GM03348 (cell line): ENCODE measurements at places on chromosomes 3 and 15.

- peak; percentile 17 for DNase-seq
Measured at GRCh38 chr3:66021731-66022131, 17.0 kb downstream of the MAGI1 start.

DNA sequence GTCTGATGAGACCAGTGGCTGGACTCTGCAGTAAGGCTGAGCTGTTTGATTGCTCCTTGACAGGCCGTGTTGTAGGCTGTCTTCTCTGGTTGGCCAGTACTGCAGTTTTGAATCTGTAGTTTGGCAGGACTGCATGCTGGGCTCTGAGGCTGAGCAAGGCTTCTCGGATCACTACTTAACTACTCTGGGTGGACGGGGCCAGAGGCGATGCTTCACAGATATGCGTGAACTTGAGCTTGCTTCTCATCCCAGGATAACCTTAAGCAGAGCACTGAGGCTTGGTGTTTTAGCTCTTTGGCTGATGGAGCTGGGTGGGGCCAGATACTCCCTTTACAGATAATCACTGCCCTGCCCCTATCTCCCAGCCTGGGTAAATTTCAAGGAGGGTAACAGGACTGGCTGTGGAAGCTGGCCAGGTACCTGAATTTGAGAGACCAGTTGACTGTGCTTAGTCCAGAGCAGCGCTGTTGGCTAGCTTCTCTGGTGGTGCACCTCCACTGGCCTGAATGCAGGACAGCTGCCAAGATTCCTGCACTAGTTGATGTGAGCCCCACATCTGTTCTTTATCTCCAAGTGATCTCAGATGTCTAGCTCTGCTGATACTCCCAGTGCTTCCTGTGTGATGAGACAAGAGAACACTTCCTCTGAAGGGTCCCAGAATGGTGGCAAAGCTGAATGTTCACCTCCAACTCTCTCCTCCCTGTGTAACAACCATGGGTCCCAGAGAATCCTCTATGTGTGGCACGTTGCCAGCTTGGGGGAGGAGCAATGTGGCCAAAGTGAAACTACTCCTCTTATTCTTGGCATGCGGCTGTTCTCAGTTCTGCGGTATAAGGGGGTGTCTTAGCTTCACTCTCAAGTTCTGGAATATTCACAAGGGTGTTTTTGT, 37.9 kb downstream of the RPL39L start:
- peak; percentile 70 for DNase-seq

DNA sequence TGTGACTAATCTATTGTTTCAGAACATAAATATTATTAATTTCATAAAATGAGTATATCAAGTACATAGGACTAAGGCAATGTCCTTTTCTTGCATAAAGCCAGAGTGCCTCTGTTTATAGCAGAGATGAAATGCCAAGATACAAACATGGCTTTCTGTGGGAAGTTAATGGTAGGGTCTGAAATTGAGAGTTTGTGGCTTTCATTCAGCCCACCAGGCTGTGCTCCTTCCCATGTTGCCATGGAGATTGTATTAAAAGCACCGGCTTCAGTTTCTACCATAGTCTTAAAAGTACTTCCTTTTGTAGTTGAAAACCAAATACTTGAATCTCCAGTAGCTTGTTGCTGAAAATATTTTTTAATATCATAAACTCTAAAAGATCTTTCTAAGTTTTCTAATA, 114.0 kb downstream of the LRRC28 start:
- DNase-seq = no peak

DNA sequence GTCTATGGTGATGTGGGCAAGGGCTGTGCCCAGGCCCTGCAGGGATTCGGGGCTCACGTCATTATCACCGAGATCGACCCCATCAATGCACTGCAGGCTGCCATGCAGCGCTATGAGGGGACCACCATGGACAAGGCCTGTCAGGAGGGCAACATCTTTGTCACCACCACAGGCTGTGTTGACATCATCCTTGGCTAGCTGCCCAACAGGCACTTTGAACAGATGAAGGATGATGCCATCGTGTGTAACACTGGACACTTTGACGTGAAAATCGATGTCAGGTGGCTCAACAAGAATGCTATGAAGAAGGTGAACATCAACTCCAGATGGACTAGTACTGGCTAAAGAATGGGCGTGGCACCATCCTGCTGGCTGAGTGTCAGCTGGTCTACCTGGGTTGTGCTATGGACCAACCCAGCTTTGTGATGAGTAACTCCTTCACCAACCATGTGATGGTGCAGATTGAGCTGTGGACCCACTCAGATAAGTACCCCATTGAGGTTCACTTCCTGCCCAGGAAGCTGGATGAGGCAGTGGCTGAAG, 6.1 kb upstream of the USP8 start:
- no peak for DNase-seq

DNA sequence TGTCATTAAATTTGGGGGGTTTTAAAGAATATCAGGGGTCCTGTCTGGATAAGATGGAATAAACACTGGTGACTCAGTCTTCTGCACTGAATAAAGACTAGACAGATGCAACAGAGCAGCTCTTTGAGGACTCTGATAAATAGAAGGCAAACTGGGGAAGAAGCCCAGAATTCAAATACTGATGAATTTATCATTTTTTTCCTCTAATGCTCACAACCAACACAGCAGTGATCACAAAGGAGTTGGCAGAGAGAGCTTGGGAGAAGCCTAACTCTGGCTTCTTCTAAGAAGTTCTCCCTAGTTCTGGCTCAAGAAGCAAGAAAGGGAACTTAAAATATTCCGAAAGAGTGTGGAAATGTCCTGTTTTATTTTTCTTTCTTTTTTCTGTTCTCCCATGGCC, 597.8 kb downstream of the FGF12 start:
- DNase-seq = no peak

GRCh38 chr15:100055821-100056220, 286.0 kb downstream of the ADAMTS17 start:
- DNase-seq = no peak

GRCh38 chr3:105040026-105040622, 326.6 kb upstream of the ALCAM start:
- DNase-seq = no peak

- no peak for DNase-seq
Measured at GRCh38 chr3:39410893-39411292, 4.4 kb downstream of the RPSA start.

DNA sequence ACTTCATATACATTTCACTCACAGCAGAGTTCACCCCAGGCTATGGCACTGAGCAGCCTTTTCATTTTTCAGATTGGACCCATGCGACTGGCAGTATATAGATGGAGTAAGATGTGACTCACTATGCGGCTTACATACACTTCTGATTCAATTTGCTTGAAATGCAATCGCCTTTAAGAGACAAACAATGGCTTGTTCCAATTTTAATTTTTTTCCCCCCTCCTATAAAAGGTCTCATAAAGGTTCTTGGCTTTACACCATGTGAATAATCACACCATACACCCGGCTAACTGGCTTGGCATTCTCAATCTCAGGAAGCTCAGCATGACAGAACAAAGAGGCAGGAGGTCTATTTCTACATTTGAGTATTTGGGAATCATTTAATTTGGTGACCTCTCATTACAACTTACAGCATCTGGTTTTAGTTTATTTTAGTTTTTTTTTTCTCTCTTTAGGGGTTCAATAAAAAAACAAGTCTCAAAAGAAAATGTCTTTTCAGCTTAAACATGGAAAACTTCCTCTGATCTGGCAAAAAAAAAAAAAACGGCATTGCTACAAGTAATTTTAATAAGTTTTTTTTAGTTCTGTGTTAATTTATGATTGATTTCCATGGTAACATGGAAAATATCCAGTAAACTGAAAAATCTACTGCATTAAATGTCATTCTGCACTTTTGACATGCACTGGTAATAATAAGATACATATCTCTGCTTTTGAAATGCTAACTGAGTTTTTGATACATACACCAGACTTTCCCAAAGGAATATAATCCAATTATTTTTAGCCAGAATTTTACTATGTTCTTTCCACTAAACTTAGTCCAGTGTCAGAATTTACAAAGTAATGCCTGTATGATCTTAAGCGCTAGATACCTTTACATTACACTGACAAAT, 38.8 kb downstream of the GADL1 start:
- DNase-seq = no peak

- DNase-seq = no peak
Measured at GRCh38 chr3:9198261-9198660, 51.2 kb downstream of the SRGAP3 start.

GRCh38 chr3:42652251-42652610, 1.3 kb upstream of the ZBTB47 start:
- no peak for DNase-seq

- peak; percentile 3 for DNase-seq
Measured at GRCh38 chr3:142645236-142645793, 49.1 kb downstream of the PLS1 start.

DNA sequence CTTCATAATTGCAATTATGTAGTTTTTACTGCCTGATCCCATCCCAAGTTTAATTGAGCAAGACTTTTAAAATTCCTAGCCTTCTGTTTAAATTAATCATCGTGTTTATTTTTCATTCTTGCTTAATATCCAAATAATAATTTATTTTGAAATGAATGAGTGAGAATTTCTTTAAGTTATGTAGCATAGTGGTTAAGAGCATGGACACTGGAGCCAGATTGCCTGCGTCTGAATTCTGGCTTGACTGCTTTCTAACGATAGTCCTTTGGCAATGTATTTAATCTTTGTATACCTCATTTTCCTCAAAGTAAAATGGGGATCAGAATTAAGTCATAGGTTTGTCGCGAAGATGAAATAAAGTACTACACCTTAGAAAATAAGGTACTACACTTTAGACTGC, 71.4 kb downstream of the LRRC49 start:
- no peak for DNase-seq

DNA sequence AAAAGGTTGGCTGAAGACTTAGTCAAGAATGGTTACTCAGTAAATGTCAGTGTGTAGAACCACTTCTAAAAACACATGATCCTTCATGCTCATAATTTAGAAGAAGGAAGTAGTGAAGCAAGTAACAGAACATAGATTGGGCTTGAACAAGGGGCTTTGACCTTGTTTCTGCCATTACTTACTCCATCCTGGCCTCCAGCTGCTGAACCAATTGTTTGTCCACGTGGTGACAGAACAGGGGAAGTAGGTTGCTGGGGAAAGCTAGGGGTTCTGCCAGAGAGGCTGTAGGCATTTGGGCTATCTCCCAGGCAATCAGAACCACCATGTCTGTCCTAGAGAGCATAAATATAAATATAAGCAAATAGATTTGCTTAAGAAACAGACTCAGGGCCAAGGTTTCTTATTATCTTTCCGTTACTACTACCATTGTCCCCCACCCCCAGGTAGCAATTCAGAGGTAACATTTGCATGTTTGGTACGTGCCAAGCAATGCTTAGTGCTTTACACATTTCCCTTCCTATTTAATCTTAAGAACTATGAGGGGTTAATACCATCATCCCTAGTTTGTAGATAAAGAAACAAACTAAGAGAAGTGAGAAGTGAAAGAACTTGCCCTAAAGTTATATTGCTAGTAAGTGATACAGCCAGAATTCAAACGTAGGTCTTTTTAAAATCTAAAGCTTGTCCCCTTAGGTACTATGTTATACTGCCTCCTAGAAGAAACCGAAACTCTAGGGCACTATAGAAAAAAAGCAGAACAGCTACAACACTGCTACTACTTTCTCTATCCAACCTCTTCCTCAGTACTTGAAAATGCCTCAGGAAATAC, 3.0 kb upstream of the SPG11 start:
- no peak for DNase-seq

DNA sequence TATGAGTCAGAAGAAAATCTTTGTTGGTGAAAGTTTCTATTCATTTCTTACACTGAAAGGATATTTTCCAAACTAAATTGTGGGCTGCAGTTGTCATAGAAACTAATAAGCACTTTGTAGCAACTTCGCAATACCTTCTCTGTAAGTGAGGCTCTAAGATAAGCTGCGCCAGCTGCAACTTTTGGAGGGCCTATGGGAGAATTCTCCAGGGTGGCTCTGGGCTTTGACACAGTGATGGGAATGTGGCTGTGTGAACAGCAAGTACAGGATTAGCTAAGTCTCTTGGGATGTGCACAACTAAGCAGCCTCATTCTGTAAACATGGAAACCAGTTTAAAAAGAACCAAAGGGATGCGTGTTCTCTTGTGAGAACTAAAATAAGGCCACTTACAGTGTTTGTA, 124.6 kb upstream of the SGO1 start:
- DNase-seq = no peak

DNA sequence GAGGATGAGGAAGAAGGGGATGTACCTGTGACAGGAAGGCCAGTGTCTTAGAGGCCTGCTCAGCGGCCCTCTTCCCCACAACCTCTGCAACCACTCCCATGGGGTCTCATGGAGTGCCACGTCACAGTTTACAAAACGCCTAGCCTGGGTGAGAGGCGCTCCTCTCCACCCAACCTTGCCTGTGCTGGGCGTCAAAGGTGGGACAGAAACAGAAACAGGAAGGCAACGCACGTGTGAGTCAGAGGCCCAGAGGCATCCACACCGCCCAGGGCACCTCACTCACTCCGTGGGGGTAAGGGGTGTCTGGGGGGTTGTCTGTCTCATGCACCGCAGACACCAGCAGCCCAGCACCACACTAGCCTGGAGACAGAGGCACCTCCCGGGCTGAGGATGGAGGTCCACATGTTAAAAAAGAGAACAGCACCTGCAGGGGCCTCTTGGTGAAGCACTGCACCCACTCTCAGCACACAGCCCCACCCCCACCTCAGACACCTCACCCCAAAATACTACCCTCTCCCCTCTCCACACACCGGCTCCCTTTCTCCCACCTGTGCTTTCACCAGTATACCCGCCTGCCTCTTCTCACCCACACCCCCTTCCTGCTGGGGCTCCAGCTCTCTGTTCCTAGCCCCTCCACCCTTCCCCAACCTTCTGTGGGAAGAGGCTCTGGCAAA, 4.7 kb upstream of the CALML4 start:
- DNase-seq = no peak

DNA sequence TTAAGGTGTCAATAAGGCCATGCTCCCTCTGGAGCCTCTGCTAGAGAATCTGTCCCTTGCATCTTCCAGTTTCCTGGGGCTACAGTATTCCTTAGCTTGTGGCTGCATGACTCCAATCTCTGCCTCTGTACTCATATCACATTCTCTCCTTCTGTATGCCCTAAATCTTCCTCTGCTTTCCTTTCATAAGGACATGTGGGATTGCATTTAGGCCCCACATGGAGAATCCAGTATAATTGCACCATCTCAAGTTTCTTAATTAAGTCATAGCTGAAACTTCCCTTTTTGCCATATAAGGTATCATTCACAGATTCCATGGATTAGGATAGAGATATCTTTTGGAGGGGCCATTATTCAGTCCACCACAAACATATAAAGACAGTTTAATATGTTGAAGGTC, 409.8 kb upstream of the TMCO5A start:
- no peak for DNase-seq

DNA sequence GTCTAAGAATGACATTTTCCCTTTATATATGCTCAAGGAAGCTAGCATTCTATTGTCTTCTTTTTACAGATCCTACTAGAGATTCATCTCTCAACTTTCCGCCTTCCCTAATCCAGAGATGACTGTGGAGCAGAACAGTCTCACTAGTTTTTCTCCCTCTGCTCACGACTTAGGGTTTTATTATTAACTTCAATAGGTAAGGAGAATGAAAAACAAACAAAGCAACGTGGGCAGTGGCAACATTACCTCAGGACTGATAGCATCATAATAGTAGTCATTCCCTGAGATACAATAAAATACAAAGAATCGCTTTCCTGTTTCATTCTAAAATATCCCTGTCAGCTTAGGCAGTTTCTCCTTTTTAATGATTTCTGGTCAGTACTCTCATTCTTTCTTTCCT, 154.3 kb upstream of the PLAAT1 start:
- no peak for DNase-seq

GRCh38 chr3:519026-519425, 322.5 kb downstream of the CHL1 start:
- DNase-seq = no peak

- DNase-seq = no peak
Measured at GRCh38 chr3:119769394-119770149, 12.3 kb upstream of the NR1I2 start.

- no peak for DNase-seq
Measured at GRCh38 chr3:154398084-154398967, 31.7 kb downstream of the GPR149 start.
